ENCODE measurements at places on chromosomes 16 and 17.

DNA sequence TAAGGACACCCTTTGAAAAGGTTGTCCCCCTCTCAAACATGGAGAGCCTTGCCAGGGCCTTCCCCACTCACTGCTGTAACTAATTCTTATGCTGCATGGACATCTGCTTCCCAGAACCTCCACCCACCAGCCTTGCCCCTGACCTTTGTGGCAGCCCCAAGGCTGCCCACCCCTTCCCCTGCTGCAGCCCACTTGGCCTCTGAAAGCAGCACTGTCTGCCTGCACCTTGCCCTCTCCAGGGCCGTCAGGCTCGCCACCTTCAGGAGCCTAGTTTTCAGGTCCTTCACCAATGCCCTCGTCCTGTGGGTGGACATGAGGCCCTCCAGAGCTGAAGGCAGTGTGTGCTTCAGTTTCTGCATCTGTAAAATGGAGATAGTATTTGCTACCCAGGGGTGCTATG, 2.7 kb upstream of the CORO1A start:
- DNase-seq: no peak

- no peak for DNase-seq
These were observed 83.3 kb downstream of the HS3ST3A1 start for GRCh38 chr17:13518261-13519000.

DNA sequence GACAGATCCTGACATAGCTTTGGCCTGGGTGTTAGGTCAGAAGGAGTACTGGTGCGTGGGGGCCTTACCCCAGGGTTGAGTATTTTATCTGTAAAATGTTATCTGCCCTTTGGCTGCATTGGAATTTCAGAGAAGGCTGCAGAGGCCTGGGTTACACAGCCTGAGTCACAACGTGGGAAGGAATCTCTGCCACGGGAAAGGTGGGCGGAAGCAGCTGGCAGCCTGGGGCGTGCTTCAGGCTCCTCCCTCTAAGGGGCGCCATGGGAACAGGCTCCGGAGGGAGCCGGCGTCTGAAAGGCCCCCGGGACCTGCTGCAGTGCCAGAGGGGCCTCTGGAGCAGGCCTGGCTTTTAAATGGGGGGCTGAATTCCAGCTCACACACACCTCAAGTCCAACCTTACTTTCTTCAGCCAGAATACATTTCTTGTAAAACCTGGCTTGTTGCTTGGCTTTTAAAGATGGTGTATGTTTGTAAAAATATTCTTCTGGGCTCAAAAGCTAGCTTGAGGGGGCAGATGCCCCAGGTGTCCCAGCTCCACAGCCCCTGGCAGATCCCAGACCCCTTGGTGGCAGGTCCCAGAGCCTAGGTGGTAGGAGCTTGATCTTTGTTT, 142.2 kb downstream of the RAB11FIP4 start:
- peak; percentile 13 for DNase-seq

DNA sequence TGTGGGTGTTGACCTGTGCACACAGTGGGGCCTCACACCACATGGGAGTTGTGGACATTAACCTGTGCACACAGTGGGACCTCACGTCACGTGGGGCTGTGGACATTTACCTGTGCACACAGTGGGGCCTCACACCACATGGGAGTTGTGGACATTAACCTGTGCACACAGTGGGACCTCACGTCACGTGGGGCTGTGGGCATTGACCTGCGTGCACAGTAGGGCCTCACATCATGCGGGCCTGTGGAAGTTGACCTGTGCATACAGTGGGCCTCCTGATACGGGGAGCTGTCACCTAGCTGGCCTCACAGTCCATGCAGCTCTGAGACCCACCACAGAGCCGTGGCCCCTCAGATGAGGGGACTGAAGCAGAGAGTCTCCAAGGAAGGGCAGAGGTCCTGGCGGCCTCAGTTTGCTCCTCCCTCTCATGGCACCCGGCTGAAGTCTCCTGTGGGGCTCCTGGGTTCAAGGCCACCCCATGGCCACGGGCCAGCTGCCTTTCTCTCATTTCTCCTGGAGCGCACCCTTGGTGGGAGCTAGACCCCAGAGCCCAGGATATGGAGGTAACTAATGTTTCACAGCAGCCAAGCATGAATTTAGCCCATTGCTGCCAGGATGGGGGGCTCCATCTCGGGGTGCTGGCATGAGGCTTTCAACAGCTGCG, 21.0 kb downstream of the CACNA1H start:
- no peak for DNase-seq

DNA sequence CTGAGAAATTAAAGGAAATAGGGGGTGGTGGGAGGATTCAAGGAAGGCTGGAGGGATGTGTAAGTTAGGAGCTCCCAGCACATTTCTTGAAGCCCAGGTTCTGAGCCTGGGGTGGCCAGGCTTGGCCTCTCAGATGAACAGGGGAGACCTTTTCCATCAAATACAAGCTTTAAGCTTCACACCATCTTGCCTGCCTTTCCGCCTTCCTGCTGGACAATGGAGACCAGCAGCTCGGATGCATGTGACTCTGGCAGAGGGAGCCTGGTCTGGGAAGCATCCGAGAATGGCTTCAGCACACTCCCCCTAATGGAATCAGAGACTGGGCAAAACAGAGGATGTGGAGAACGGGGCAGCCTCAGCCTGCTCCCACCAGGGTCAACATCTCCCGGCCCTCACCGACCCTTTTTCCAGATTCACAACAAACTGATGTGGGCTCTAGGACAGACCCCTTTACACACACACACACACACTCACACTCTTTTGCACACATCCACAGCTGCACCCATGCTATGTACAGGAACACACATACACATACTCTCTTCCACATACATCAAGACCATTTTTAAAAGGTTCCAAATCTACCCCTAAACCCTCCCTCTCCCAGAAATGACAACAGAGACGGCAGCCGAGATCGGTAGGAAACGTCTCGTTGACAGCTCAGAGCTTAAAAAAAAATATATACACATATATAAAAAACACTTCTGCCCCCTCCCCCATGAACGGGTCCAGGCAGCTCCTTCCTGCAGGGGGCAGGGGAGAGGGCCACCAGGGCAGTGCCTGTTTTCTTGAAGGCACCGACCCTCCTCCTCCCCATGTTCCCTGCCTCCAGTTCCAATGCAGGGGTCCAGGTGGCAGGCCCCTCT, 6.5 kb upstream of the ATXN7L3 start:
- no peak for DNase-seq

DNA sequence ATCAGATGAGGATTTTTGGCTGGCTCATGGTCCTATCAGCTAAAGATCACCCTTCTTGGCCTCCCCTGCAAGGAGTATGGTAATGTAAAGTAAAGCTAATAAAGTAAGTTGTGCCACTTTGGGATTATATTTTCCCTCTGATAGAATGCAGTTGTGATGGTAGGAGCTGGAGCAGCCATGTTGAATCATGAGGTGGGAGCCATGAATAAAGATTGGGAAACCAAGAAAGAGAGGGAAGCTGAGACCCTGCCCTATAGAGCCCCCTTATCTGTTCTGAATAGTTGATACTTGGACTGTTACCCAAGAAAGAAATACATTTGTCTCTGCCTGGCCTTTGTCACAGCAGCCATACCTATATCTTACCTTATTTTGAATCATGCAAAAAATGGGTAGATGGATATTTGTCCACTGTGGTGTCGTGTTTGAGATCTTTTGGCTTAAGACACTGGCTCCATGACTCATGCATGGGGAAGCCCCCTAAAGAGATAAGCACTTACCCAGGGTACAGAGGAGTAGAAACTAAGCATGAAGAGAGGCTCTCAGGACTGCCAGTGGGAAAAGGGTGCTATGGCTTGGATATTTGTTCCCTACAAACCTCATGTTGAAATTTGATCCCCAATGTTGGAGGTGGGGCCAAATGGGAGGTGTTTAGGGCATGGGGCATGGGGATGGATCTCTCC, 17.7 kb upstream of the TVP23A start:
- no peak for DNase-seq

- no peak for DNase-seq
These were observed 54.8 kb upstream of the MTMR4 start for GRCh38 chr17:58569196-58569595.

- no peak for DNase-seq
These were observed 149.5 kb downstream of the TRIM37 start for GRCh38 chr17:58956997-58957724.

Measured in stimulated activated CD8-positive, alpha-beta memory T cell treated with anti-CD3 and anti-CD28 coated beads, Interleukin-7, amount 100 ng/mL, for 48 hours (primary cell).